NCI-H146 (cell line): ENCODE measurements at places on chromosomes 5 and 9.

GRCh38 chr9:121694600-121694999, 43.2 kb downstream of the DAB2IP start:
- no peak for DNase-seq

- no peak for DNase-seq
These were observed 82.9 kb downstream of the JAKMIP2 start for GRCh38 chr5:147699496-147700088.

GRCh38 chr5:176427971-176428370, 11.6 kb upstream of the CLTB start:
- no peak for DNase-seq

- no peak for DNase-seq
These were observed 23.9 kb upstream of the PPP3R2 start for GRCh38 chr9:101618698-101619097.
